Right lobe of liver (tissue), 6 donors: ENCODE measurements at places on chromosomes 7 and 10.

DNA sequence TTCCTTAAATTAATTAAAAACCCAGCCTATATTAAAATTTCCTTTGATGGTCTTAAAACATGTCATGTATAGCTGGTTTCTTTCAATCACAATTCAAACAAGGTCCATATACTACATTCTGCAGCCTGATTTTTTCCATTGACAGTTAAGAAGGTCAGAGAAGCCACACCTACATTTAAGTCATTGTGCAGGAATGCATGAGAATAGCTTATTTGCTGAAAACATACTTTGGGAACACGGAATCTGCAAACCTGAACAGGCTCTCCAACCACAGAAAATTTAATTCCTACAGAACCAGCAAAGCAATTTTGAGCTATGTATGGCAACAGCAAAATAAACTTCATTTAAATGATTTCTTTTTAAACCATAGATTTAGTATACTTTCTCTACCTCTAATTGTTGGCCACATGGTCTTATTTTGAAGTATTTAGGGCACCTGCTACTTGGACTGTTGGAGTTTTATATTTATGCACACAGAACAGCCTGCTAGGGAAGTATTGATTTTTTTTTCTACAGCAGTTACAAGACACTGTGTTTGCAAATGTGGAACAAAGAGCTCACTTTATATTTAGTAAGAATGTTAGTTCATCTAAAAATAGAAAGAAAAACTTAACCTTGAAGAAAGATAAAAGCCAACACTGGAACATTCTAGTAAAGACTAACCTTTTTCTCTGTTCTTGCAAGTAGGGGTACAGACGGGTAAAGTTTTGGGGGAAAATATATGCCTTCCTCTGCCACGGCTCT, 240.9 kb upstream of the IMMP2L start:
- DNase-seq = no peak

GRCh38 chr10:126186766-126187165, 201.5 kb downstream of the ADAM12 start:
- DNase-seq = no peak

DNA sequence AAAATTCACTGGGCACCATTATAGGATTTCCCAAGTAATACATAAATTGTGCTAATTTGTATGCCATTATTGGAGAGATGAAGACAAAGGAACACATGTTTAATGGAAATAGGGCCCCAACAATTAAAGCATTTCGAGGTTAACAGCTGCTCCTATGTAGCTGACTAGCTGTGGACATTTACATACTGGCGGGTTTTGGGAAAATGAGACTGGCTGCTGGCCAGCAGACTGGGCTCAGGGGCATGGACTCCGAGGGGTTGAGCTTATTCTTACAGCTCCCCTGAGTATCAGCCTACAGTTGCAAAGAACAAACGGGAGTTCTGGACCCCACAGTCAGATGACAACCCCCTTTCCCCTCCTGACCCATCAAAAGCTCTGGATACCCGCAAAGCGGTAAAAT, 91.9 kb upstream of the MYO3A start:
- DNase-seq = no peak

DNA sequence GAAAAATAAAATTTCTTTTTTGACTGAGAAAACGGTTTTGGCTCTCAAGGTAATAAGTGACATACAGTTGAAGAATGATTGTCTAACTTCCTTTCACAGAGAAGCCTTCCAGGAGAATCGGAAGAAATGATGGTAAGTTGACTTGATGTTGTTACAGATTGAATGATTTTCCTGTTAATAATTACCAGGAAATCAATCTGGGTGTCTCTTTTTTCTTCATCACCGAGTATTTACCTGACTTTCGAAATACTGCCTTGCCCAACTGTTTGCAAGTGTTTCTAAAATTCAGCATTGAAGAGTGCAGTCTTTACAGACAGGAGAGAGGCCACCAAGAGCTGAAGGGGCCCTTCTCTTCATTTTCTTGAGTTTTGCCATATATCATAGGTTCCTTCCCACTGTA, 4.0 kb downstream of the ITIH2 start:
- no peak for DNase-seq

DNA sequence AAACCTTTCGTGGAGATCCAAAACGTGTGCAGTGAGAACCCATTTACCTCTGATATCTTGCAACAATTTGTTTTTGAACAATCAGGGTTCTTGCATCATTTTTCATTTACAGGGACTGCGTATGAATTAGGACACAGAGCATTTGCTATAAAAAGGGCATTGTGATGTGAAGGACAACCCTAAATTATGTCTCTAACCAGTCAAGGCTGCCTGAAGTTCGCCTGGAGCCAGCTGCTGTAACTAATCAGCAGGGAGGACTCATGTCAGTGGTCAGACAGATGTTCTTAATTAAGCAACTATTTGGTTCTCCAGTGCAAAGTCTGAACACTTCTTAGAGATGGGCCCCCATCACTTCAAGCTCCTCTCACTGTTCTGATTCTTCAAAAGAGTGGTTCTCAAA, 674.8 kb downstream of the KCNMA1 start:
- DNase-seq = no peak

GRCh38 chr10:110378533-110379108, 73.9 kb upstream of the SMNDC1 start:
- DNase-seq = no peak

DNA sequence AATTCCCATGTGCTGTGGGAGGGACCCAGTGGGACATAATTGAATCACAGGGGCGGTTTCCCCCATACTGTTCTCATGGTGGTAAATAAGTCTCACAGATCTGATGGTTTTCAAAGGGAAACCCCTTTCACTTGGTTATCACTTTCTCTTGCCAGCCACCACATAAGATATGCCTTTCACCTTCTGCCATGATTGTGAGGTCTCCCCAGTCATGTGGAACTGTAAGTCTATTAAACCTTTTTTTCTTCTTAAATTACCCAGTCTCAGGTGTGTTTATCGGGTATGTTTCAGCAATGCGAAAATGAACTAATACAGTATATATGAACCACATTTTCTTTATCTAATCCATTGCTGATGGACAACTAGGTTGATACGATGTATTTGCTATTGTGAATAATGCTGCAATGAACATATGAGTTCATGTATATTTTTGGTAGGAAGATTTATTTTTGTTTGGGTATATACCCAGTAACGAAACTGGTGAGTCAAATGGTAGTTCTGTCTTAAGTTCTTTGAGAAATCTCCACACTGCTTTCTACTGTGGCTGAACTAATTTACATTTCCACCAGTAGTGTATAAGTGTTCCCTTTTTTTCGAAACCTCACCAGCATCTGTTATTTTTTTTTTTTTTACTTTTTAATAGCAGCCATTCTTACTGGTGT, 70.0 kb upstream of the HGF start:
- DNase-seq = no peak

GRCh38 chr7:23358152-23358674, 59.1 kb downstream of the MALSU1 start:
- DNase-seq = no peak

- no peak for DNase-seq
These were observed 2.9 kb upstream of the TARP start for GRCh38 chr7:38276096-38276877.

DNA sequence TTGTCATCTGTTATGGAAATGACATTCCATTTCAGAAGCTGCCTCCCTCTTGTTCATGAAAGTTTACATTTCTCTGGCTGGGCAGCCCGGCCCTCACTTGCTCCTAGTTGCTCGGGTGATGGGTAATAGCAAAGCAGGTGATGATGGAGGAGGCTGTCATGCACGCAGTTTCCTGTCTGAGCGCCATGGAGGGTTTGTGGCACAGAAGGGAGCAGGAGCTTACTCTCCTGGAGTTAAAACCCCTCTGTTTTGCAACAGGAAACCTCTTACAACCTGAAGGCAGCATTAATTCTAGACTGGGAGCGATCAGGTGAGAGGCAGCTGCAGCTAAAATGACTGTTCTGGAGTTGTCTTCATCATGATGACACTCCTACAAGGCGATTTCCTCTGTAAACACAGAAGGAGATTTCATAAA, 34.1 kb upstream of the MKI67 start:
- no peak for DNase-seq

DNA sequence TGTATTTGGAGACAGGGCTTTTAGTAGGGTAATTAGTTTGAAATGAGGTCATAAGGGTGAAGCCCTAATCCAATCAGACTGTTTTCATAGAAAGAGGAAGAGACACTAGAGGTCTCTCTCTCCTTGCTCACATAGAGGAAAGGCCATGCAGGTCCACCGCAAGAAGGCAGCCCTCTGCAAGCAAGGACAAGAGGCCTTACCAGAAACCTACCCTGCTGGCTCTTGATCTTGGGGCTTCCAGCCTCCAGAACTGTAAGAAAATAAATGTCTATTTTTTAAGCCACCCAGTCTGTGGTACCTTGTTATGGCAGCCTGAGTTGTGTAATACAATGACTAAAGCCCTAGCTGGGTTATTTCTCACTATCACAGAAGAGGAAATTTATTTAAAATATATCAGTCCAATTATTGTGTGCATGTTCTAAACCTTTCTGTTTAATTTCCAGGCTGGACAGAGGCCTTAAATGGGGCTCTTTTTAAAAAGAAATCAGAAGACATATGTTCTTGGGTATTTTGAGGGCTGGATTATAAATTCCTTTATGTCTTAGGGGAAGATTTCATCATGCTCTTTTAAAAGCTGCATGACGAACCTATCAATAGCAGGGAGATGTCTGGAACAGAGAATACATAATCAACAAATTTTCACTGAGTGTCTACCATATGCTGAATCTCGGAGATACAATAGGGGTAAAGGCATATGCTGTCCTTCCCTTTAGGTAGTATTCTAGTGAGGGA, 12.9 kb upstream of the TMEM26 start:
- peak; percentile 26 for DNase-seq

- DNase-seq = no peak
These were observed 63.1 kb upstream of the MEOX2 start for GRCh38 chr7:15749631-15750030.

DNA sequence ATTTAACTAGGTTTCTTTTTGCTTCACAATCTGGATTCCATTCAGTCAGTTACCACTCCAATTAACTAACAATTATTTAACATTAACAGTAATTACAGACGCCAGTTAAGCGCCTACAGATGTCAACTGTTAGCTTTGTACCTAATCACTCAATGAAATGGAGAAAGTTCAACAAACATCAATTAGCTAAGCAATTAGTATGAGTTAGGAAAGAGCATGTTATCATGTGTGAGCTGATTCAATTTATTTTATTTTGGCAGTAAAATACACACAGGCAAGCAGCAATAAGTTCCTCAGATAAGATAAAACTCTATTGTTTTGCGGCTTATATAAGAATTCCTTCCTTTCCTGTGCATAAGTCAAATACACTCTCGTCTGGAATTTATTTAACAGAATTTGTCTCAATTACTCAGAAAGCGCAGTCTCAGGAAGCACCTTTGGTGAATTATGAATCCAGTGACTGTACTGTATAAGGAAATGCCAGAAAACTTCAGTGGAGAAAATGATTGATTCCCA, 427.1 kb upstream of the GALNT17 start:
- no peak for DNase-seq

DNA sequence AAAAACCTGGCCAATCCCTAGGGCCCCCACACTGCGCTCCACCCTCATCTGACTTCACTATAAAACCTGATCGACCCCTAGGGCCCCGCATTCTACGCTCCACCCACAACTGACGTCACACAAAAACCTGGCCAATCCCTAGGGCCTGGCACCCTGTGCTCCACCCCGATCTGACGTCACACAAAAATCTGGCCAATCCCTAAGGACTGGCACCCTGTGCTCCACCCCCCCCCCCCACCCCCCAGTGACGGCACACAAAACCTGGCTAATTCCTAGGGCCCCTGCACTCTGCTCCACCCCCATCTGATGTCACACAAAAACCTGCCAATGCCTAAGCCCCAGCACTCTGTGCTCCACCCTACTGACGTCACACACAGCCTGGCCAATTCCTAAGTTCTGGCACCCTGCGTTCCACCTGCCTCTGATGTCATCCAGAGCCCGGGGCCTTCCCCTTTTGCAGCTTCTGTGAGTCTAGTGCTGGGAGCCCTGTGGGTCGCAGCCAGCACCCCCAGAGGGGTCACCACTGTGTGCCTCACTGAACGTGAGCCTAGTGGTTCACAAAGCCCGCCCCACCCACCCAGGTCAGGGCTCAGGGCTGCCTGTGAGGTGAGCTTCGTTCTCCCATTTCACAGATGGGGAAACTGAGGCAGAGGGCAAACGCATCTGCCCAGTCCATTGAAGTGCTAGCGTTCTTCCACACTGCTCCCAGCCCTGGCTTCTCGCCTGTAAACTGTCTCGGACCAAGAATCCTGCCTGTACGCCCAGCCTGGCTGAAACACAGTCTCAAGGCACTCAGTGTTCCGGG, 40.6 kb downstream of the MICALL2 start:
- DNase-seq = no peak

DNA sequence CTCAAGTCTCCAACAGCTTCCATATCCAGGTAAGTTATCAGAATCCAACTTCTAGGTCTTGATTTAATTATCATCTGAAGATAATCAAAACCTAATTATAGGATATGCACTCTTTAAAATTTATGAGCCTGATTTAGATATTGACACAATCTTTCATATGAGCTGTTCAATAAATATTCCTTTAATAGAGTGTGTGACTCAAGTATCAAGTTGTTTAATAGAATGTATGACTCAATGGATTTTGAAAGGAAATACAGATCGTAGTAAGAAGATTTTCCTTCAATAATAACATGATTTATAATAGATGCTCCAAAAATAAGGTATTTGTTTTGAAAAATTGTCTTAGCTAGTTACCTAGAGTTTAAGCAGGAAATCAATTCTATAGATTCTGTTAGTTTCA, 97.8 kb downstream of the ABCA13 start:
- no peak for DNase-seq

- DNase-seq = no peak
These were observed 175.3 kb upstream of the KMT2E start for GRCh38 chr7:104838537-104839299.

- no peak for DNase-seq
These were observed 222.9 kb downstream of the TCERG1L start for GRCh38 chr10:131088619-131089018.

DNA sequence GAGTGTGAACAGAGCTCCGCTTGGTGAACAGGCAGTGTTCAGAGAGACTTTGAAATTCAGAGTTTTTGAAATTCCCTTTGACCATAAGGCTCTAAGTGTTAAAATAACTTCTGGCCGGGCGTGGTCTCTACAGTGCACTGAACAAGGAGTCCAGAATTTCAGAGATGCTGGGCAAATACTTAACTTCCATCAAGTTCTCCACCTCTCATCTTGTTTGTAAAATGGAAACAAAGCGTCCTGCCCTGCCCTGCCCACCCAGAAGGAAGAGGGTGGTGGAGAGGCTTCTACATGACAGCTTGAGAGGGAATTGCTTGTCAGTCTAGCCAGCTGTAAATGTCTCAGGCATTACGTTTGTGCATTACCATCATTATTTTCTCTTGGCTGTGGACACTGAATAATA, 102.6 kb downstream of the RGS10 start:
- DNase-seq = no peak

GRCh38 chr10:106563384-106563783, 601.1 kb downstream of the SORCS1 start:
- no peak for DNase-seq

- DNase-seq = no peak
These were observed 107.3 kb downstream of the LRRN3 start for GRCh38 chr7:111198255-111198654.

DNA sequence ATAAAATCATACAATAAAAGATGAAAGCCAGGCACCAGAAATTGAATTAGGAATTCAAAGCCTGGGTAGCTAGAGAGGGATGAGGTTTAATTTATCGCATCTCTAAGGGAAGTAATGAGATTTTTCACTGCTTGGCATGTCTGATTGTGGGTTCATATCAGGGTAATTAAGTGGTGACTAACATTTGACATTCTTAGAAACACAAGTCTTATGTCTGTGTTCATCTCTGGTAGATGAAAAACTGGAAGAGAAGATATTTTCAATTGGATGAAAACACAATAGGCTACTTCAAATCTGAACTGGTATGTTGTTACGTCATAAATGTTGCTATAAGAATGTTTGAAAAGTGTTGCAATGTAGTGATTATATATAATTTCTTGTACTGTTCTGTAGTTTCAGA, 36.8 kb upstream of the ARMS2 start:
- DNase-seq = no peak
